Ovary (tissue), 10 donors: ENCODE measurements at places on chromosomes 7 and 10. TPM values are rescaled to one million over a fixed set of nuclear protein-coding genes. Genes with fewer than 3 reads are reported as not detected.

- DNase-seq: no peak
These were observed 31.8 kb upstream of the BMPER start for GRCh38 chr7:33873518-33873917.

- no peak for DNase-seq
These were observed 254.1 kb downstream of the KIAA1217 start for GRCh38 chr10:24462889-24463552.

DNA sequence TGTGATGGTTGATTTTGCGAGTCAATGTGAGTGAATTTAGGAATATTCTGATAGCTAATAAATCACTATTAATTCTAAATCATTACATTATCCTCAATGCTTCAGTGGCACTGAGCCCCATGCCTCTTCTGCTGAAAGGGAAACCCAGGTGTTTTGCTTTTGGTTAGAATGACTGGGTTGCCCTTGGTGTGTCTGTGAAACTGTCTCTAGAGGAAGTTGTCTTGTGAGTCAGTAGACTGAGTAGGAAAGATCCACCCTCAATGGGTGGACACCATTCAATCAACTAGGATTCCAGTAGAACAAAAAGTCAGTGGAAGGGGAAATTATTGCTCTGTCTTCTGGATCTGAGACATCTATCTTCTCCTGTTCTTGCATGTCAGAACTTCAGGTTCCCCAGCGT is 472.4 kb downstream of the ANKRD7 start:
- DNase-seq: no peak

DNA sequence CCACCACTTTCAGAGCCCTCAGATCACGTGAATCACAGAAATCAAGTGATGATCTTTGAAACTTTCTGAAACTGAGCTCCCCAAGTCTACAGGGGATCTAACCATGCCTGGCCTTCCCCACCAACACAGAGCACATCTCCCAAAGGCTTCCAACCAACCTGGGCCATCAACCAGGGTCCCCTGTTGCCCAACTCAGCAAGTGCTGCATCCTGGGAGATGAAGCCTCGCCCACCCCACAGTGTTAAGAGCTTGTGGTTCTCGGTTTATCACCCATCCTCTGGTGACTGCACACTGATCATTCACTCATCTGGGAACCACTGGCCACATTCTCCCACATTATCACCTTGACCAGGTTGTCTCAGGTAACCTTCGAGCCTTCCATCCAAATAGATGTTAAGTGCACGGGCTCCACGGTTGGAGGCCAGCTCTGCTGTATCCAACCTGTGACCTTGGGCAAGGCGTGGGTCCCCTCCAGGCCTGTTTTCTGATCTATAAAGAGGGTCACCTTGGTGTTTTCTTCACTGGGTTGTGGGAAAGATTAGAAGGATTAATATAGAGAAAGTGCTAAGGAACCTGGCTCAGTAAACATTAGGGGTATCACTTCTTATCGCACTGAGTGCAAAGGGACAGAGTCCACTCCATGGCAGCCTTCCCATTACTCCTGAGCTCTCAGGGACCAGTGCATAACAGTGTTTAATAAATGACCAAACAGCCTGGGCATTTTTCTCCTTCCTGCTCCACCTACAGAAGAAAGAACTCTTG is 3.6 kb downstream of the ZNF488 start:
- DNase-seq: peak; percentile 1

DNA sequence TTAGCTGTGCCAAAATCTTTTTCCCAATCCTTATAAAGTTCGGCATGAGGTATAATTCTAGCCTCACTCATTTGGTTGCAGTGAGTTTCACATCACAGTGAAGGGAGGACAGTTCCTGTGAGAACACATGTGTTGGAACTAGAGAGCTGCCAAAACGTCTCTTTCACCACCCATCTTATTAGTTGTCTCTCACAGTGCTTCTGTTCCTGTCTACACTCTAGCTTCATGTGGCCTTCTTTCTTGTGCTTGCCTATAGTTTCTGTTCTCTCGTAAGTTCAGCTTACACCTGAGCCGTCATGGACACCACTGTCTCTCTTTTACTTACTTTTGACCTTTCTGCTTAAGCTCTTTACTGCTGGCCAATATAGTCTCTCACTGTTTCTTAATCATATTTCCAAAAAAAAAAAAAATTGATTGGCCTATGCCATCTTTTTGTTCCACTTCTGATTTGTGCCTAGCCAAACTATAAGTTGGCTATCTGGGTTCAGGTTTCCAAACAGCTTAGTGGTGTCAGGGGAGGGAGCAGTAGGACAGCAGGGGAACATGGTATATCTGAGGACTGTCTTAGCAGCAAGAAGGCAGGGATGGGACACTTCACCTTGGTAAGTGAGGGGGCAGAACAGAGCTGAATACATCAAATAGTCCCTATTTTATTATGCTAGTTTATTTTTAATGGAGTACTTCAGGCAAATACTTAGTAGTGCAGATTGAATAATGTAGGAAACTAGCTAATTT is 38.0 kb downstream of the ZNRF2 start:
- peak; percentile 22 for DNase-seq

DNA sequence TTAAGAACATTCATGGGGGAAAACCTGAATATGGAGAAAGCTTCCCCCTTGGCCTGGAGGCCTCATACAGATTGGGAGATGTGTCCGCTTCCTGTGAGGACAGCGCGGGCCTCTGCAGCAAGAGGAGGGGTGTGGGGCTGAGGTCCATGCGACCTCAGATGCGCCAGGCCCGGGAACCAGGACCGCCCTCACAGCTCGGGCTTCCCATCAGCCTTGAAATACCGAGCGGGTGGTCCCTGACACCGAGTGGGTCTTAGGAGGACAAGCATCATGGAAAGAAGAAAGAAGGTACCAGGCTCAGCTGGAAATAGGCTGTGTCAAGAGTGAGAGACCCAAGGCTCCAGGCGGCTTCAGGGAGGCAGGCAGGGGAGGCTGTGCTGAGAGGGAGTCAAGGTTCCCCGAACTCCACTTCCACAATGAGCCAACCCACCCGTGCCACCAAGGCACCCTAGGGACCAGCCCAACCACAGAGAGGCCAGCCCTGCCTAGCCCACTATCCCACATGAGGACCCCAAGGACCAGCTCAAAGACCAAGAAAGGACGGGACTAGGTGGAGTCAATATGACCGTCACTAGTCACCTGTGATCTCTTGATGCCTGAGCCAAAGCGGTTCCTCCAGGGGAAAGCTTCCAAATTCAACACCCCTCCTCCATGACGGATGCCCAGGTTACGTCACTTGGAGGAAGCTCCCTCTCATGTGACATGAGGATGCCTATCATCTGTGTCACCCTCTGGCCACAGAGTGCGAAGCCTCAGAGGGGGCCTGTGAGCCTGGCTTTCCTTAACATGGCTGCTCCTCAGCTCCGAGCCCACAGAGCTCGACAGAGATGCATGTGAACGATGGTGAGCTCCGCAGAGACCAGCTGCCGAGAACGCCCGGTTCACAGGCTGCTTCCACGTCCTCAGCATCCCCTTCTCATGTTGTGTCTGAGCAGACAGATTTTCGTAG is 103.7 kb downstream of the TCERG1L start:
- peak; percentile 5 for DNase-seq

GRCh38 chr10:70908406-70909296 is 20.3 kb upstream of the PCBD1 start:
- peak; percentile 16 for DNase-seq

DNA sequence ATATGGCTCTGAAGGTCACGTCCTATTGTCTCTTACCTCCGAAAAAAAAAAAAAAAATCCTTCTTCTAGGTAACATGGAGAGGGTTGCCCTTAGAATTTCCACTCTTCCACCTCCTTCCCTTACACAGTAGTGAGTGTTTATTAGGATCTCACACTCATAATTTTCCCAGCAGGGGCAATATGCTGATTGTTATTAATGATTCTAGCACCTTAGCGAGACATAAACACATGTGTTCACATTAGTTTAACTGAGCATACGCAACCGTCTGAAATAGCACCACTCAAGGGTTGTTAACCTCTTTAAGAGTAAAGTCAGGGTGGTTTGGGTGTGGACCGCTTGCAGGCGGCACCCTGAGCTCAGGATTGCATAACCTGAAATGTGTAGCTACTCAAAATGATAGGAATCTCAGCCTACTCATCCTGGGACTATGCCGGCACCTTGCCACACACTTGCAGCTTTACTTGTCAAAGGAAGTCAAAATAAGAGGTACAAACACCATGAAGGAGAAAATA is 52.2 kb downstream of the CPEB3 start:
- DNase-seq: peak; percentile 48

- DNase-seq: no peak
These were observed 232.1 kb upstream of the LYZL1 start for GRCh38 chr10:29056729-29057128.

- DNase-seq: no peak
These were observed 47.7 kb downstream of the EGFR start for GRCh38 chr7:55066524-55066923.

GRCh38 chr10:94005050-94005449 is 11.3 kb downstream of the PLCE1 start:
- no peak for DNase-seq

DNA sequence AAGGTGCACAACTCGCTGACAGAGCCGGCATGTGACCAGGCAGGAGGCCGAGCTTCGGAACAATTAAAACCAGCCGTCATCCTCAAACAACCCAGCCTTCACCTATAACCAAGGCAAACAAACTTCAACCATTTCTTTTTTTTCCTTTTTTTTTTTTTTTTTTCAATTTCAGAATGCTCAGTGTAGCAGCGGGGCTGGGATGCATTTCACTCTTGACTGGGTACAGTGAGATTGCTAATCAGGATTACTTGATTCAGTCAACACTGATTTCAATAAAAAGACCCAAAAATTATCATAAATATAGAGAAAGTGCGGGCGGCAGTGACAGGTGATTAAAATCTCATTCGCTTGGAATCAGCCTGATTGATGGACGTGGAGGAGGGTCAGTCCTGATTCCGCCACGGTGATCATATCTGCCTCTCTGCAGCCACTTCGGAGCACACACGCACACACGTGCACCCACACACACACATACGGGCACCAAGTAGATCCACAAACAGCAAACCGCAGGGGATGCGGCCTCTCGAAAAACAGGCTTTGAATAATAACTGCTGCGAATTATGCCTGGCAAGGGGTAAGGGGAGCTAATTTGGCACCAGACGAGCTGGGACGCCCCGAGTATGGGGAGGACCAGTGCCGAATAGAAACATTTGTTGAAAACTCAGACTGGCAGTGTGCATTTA is 31.2 kb downstream of the EBF3 start:
- DNase-seq: no peak

- no peak for DNase-seq
These were observed 110.6 kb upstream of the ASAH2 start for GRCh38 chr10:50361946-50362345.

DNA sequence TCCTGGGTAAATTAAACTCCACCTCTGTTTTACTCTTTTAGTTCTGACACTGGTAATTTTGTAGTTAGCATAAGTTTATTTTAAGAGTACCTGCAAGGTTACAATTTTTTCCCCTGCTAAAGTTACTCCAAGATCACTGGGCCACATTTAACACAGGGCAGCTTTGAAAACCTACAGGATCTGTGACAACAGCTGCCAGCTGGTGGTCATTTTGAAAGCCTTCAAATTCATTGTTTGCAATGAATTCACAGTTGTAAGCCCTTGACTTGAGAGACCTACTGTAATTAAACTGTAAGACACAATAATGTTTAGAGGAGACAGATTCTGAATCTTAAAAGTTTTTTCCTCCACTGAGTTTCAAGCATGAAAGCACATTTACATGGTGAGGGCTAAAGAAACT is 129.6 kb downstream of the CNOT4 start:
- no peak for DNase-seq

DNA sequence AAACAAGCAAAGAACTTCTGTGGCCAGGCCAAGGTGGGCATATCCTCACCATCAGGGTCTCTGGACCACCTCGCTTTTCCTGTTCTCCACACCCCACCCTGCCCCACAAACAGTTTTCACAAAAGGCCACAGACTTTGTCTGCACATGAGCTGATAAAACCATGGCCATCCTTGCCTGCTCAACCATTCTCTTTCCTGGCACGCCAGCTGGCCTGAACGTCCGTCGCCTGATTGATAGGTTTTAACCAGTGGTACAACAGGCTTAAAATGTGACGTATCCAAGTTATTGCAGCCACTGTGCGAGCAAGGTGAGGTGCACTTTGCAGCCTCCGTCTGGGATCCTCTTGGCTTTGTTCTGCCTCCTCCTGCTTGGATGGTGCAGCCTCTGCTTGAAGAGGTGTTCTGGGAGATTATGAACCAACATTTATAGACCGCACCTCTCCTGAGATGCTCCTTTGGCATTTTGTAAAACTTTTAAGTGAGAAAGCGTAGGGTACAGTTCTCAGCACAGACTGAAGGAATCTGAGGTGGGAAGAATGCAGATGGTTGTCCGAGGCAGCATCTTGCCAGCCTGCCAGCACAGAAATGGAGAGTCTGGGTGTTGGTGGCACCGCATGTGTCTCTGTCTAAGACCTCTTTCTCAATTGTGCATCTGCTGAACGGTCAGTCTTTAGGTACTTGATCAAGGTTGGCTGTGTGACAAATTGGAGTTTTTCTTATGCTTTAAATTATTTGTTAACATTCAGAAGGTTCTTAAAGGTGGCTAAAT is 288.3 kb downstream of the CELF2 start:
- DNase-seq: no peak

GRCh38 chr7:145265180-145265579 is 429.3 kb upstream of the TPK1 start:
- no peak for DNase-seq

DNA sequence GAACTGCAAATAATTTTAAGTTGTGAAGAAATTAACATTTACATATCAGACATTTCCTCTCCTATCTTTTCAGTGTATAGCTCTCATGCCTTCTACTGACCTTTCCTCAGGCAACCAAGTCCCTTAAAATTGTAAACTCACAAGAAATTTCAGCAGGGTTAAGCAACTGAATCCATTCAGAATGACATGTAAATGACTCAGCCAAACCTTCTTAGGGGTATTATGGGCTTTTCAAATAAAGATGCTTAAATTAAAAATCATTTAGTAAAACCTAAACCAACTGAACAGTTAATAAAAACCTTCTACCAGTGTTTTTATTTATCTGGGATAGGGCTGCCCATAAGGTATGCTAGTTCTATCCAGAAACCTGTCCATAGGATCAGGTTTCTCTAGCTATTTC is 20.7 kb downstream of the WAPL start:
- no peak for DNase-seq

DNA sequence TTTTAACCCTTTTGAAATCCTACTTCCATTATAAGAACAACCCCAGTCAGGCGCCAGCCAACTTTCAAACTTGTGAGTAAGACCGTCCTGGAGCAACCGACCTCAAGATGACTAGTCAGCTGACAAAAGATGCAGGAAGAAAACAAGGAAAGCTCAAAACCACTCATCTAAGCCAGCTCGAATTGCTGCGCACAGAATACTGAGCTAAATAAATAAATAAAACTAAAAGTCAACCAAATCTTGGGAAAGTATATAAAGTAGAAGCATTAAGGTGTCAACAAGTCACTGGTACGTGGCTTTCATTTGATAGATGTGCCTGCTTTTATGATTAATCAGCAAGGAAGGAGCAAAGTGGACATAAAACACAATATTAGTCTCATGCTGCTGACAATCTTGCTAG is 1269.8 kb downstream of the XPNPEP1 start:
- no peak for DNase-seq

The RADIL gene
- total RNA-seq: 1.4 TPM

The ANKRD2 gene
- 0.46 TPM for total RNA-seq

The ZNF282 gene
- 14.0 TPM for total RNA-seq

The IRF5 gene
- total RNA-seq: 5.9 TPM

The ABCC2 gene
- total RNA-seq: 0.46 TPM

The TMEM229A gene
- not detected for total RNA-seq
